ENCODE measurements at places on chromosomes 1 and 21.

DNA sequence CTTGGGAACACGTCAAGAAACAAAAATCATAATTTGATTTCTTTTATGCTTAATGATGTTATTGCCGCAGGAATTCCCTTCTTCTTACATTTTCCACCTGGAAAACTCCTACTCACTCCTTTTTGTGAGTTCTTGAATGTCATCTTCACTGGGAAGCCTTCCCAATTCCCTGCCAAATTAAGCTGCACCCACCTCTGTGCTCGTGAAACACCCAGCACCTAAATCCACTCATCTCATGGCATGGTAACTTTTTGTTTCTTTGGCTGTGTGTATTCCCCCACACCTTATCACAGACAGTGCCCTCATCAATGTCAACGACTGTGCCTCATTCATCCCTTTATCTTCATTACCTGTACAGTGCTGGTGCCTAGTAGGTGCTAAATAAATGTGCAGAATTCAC lies 45.6 kb downstream of the ASTN1 start:
- no peak for DNase-seq

GRCh38 chr21:34518301-34518700 lies 6.3 kb upstream of the KCNE1 start:
- DNase-seq = no peak

DNA sequence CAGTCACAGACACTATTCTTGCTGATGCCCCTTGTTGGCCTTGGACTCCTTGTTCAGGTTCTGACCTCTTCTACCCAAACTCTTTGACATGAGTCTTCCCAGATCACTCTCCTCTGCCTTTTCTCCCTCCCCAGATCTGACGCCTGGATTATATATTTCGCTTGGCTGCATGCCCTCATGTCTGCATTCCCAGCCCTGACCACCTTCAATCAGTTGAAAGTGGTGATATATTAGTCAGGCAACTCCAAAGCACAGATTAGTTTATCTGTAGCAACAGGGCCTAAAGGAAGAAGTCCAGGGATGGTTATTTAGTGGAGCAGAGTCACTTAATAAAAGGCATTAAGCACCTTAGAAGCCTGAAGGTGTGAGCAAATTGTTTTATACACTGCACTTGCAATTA lies 110.0 kb upstream of the GUCA2B start:
- no peak for DNase-seq

- DNase-seq = no peak
Measured at GRCh38 chr1:24118410-24119242, 6.7 kb upstream of the MYOM3 start.

GRCh38 chr1:200890818-200891773 lies 3.6 kb upstream of the INAVA start:
- no peak for DNase-seq

- DNase-seq = no peak
Measured at GRCh38 chr1:17893891-17894631, 138.9 kb downstream of the ACTL8 start.

- no peak for DNase-seq
Measured at GRCh38 chr1:12809933-12810332, 18.7 kb downstream of the PRAMEF1 start.

GRCh38 chr1:23187637-23188036 lies 19.0 kb upstream of the LUZP1 start:
- no peak for DNase-seq

DNA sequence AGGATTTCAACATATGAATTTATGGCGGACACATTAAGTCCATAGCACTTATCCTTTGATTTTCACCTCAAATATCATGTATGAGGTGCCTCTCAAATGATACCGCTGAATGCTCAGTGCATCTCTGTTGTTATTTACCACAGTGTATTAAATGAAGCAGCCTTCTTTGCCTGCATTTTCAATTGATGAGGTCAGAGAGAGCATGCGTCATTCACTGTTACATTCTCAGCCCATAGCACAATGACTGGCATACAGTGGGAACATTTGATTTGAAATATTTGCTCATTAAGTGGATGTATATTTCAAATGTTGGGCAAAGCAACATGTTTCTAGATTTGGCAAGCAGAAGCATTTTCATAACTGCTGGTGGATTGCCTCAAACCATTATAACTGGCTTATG lies 45.7 kb downstream of the LRRC7 start:
- no peak for DNase-seq

- DNase-seq = no peak
Measured at GRCh38 chr1:4723106-4723505, 68.7 kb downstream of the AJAP1 start.

DNA sequence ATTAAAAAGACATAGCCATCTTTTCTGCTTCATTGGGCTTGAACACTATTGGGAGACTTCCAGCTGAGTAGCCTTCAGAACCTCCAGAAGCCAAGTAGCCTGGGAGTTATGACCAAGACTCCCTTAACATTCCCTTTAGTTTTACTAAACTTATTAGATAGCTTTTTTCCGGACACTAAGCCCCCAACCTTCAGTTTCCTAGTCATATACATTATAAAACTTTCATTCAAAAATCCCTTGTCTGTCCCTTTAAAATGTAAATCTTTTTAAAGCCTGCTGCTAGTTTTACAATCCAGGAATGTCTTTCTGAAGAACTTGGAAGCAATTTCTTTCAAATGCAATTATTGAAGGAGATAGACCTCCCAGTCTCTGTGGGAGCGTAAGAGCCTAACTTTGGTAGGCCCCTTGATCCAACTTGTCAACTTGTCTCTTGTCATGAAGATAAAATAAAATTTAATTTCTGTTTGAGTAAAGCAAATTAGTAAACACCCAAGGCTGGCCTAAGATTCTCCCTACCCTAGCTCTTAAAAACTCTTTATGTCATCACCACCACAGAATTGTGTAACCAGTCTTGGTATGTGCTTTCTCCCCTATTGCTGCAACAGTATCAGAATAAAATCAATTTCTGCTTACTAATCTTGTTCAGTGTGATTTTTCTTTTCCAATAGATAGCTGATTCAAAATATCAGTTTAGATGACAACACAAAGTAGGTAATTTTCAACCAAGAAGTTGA lies 796.2 kb downstream of the PLA2G4A start:
- no peak for DNase-seq

- DNase-seq = no peak
Measured at GRCh38 chr1:21650400-21650799, 18.8 kb downstream of the RAP1GAP start.

- DNase-seq = no peak
Measured at GRCh38 chr1:42168763-42169162, 4.2 kb upstream of the GUCA2A start.

DNA sequence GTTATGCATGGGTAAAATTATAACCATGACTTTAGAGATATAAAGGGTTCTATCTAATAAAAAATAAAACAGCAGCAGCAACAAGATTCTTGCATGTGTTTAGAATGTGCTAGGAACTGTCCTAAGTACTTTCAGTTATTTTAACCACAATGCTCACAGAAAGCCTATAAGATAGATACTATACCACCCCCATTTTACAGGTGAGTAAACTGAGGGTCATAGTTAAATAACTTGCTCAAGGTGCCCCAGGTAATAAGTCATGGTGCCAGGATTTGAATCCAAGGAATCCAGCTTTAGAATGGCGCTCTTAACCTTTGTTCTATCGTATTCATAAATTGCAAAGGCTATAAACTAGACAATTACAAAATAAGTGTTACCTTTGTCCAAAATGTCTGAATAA lies 53.4 kb downstream of the FRRS1 start:
- no peak for DNase-seq

GRCh38 chr1:110209715-110210603 lies at the start of gene KCNC4:
TSS of gene KCNC4 (plus strand) at chr1:110210314. CDS start at chr1:110211500, 1,186 bp downstream.
- peak; percentile 96 for DNase-seq

- DNase-seq = no peak
Measured at GRCh38 chr1:117499071-117499470, 106.8 kb upstream of the TENT5C start.

- DNase-seq = no peak
Measured at GRCh38 chr1:67308136-67308535, 463 bp downstream of the IL12RB2 start.

- peak; percentile 40 for DNase-seq
Measured at GRCh38 chr1:235601104-235601503, 48.5 kb downstream of the GNG4 start.

GRCh38 chr1:3695326-3696217 lies 43.3 kb downstream of the TP73 start:
- DNase-seq = peak; percentile 36

DNA sequence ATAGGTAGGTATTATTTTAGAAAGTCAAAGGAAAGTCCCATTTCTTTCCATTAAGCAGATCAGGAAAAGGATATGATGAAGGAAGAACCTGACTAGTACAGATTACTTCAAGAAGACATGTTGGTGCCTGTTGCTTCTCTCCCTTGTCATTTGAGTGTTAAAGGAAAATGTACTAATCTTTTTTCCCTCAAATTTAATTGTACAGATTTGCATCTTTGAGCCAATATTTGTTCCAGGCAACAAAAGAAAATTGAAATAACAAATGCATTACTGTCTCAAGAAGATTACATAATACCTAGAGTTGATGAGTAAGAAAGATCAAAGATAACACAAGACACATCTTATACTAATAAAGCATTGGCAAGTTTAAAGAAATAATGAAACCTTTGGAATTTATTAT lies 566.9 kb upstream of the ZP4 start:
- DNase-seq = no peak

DNA sequence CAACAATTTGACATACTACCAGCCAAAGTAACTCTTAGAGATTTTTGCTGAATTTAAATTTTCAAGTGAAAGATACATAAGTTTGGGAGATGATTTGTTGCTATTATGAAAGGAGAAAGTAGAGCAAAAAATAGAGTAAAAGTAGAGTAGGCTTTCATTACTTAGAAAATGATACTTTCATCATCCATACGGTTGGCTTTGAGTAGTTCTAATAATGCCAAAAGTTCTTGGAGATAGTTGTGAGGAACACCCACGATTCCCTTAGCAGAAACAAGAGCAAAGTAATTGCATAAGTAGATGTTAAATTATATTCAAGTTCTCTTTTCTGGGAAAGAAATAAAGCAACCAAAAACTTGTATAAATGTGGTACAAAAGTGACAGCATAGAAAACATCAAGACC lies 95.0 kb upstream of the VAV3 start:
- no peak for DNase-seq

GRCh38 chr21:27149034-27149433 lies 182.1 kb upstream of the ADAMTS5 start:
- no peak for DNase-seq

DNA sequence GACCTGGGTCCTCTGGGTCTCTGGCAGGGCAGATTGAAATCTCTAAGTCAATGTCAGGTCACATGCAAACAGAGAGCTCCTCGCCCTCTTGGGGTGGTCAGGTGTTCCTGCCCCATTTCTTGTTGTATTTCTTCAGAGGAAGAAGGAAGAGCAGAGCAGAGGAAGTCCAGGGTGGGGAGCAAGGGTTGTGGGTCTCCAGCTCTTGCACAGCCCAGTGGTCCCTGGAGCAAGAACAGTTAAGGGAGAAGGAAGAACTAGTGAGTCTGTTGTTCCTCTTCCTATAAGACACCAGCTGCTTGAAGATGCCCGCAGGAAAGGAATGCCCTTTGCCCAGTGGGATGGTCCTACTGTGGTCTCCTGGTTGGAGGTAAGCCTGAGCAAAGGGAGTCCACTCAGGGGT lies 26.3 kb downstream of the MYOG start:
- no peak for DNase-seq

DNA sequence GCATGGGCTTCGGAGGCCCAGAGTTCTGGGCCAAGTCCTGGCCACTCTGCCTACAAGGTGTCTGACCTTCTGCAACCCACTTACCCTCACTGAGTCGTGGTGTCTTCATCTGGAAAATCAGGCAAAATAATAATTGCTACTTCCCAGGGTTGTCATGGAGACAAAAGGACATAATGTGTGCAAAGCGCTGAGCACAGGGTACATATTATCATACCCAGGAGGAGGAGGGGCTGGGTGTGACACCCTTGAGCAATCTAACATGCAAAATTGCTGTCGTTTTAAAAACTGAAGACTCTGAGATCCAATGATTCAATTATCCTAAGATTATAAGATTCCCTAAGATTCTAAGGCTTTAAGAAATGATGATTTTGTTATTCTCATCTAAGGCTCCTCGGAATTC lies 459.5 kb downstream of the PTPRU start:
- no peak for DNase-seq

- no peak for DNase-seq
Measured at GRCh38 chr1:159882527-159882862, 17.5 kb downstream of the CFAP45 start.

GRCh38 chr1:215581896-215582295 lies 14.8 kb downstream of the KCTD3 start:
- no peak for DNase-seq

- no peak for DNase-seq
Measured at GRCh38 chr1:119081267-119081666, 59.2 kb downstream of the WARS2 start.

DNA sequence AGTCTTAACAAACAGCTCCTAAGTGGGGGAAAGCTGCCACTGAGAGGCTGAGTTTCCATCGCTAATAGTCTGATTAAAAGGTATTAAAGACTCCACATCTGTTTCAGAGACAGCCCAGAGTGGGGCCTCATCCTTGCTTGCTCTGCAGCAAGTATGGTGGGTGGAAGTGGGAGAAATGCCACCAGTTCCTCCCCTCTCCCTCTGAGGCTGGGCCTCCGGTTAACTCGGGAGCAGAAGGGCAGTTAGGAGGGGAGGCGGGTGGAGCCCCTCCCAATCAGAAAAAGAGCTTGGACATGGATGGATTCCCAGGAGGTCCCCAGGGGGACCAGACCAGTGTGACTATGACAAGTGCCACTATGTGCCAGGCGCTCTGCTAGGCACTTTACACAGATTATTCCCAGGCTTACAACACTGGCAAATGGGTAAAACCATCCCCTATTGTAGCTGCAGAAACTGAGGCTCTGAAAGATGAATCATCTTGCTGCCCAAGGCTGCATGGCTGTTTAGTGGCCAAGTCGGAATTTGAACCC lies 11.4 kb upstream of the ASCL5 start:
- DNase-seq = no peak

DNA sequence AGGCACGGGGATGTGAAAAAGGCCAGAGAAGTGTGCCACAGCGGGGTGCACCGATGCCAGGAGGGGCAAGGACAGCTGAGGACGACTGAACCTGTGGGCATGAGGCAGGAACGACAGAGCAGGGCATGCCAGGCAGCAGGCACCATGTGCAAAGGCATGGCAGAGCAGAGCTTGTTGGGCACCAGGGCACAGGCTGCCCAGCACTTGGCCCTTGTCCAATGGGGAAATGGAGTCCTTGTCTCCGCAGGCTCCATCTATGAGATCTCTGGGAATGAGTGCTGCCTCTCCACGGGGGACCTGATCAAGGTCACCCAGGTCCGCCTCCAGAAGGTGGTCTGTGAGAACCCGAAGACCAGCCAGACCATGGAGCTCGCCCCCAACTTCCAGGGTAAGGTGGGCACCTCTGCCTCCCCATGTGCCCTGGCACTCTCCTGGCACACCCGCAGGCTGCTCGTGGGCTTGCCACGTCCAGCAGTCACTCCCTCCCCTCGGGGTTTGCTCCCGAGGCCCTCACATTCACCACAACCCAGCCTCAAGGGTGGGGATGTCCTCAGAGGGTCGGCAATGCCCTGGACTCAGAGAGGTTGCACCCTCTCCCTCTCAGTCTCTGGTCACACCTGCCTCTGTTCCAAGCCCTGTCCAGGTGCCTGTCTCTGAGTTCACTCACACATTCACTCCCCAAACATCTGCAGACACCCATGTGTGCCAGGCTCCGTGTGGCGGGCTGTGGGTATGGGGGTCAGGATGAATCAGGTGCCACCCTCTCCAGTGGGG lies 4.2 kb downstream of the THEMIS2 start:
- DNase-seq = no peak
